ENCODE measurements at places on chromosomes 16 and 17.

- no peak for DNase-seq
Measured at GRCh38 chr16:83095941-83096692, 469.3 kb downstream of the CDH13 start.

DNA sequence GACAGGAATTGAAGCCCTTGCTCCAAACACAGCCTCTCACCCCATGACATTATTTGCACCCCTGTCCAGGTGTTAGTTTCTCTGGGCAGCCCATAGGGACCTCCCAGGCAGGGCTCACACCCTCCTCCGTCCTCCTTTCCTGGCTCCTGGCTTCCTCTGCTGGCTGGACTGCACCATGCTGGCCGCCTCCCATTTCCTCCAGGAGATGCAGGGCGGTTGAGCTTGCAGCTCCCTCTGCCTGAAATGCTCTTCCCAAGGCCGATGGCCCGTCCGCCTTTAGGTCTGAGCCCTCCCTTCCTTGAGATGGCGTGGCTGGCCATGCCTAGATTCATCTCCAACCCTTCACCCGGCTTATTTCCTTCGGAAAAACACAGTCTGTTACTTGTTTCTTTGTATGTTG lies 334.8 kb downstream of the SNX29 start:
- DNase-seq: no peak

- DNase-seq: no peak
Measured at GRCh38 chr16:70432723-70433457, 6.0 kb downstream of the ST3GAL2 start.

GRCh38 chr17:38619937-38620550 lies 14.3 kb upstream of the SRCIN1 start:
- no peak for DNase-seq

- no peak for DNase-seq
Measured at GRCh38 chr16:89507214-89507833, 879 bp upstream of the SPG7 start.

DNA sequence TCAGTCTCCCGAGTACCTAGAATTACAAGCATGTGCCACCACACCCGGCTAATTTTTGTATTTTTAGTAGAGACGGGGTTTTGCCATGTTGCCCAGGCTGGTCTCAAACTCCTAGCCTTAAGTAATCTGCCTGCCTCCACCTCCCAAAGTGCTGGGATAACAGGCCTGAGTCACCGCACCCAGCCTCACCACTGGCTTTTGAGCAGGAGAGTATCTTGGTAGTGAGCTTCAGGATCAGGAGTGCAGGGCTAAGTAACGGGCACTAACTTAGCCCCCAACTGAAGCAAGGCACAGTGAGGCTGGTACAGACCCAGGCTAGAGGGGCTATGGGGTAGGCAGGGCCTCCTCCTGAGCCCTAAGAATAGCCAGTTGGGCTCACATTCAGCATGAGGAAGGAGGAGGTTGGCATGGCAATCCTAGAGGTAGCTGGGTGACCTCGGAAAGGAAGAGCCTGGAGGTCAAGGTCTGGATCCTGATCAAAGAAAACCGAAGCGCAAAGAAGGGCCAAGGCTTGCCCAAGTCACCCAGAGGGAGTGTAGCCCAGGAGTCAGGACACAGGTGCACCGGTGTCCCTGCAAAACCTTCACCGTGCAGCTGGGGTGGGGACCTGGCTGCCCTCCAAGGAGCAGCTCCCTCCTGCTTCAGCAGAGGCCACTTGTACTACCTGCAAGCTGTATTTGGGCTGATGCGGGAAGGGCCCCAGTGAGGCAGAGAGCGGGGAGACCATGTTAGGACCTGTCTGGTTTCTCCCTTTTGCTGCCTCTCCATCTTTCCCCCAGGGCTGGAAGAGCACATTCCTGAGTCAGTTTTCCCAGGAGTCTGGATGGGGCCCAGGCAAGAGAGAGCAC lies 1.3 kb upstream of the ADGRG5 start:
- no peak for DNase-seq

GRCh38 chr16:84585886-84586285 lies 32.0 kb downstream of the COTL1 start:
- DNase-seq: no peak

DNA sequence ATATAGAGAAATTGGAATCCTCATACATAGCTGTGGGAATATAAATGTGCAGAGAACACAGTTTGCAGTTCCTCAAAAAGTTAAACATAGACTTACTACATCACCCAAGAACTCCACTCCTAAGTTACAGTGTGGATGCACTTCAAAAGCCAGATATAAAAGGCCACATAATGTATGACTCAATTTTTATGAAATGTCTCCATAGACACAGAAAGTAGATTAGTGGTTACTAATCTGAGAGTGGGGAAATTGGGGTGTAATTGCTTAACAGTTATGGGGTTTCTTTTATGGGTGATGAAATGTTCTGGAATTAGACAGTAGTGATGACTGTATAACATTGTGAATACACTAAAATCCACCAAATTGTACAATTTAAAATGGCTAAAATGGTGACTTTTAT lies 60.9 kb downstream of the CACNG1 start:
- DNase-seq: no peak

- DNase-seq: no peak
Measured at GRCh38 chr16:83336603-83337002, 471.2 kb upstream of the HSBP1 start.

DNA sequence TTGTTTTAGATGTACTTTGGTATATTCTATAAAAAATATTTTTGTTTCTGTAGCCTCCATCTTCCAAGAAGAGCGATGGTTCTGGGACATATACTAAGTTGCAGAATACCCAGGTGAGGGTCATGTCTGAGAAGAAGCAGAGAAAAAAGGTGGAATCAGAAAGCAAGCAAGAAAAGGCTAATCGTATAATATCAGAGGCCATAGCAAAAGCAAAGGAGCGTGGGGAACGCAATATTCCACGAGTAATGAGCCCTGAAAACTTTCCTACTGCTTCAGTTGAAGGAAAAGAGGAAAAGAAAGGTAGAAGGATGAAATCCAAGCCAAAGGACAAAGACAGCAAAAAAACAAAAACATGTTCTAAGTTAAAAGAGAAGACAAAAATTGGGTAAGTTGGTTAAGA lies 154.6 kb downstream of the CHD9 start:
- no peak for DNase-seq

DNA sequence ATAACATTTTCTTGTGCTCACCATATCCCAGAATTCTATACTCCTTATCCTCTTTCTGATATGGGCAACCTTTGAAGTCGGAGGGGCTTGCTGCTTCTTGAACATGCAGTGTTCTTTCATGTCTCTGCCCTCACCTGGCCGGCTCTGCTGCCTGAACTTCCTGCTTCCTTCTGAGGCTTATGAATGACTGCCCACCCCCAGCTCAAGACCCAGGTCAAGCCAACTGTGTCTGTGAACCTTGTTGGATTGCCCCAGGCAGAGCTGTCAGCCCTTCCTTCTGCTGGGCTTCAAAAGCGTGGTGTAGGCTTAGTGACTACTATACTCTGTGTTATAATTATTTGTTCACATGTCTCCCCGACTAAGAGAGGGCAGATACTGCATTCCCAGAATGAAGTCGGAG lies 506.5 kb downstream of the HS3ST4 start:
- DNase-seq: no peak

GRCh38 chr17:9817086-9817485 lies 4.8 kb downstream of the GSG1L2 start:
- DNase-seq: no peak

DNA sequence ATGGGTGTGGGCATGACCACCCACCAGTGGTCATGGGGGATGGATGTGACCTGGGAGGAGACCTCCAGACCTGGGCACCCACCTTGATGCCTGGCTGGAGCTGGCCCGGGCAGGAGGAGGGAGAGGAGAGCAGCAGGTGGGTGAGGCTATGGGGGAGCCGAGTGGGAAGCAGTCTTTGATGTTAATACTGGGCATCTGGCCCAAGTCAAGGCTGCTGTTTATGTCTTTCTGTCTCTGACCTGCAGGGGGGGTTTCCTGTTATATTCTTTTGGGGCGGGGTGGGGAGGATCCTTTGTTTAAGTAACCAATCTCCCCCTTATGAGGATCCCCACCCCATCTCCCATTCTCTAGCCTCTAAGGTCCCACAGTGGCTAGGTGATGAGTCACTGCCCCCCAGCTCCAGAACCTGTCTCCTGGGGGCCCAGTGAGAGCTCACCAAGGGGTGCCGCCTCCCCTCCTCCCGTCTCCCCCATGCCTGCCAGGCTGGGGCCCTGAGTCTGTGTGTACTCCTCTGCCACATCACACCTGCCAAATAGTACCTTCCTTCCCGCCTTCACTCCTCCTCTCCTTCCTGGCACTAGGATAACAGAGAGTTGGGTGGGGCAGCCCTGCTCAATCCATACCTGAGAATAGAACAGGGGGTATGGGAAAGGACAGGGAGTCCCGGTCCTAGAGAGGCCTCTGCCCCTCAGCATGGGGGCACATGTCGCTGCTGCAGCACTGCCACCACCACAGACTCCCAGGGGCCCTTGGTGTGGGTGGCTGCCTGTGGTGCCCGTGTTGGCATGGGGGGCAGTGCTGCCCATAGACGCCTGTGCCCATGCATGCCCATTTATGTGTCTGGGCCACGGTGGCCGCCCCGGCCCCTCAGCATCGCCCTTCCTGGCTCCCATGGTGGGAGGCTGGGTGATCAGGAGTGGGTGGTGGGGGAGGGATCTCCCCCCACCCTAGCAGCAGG lies 7.3 kb downstream of the THRA start:
- DNase-seq: no peak

DNA sequence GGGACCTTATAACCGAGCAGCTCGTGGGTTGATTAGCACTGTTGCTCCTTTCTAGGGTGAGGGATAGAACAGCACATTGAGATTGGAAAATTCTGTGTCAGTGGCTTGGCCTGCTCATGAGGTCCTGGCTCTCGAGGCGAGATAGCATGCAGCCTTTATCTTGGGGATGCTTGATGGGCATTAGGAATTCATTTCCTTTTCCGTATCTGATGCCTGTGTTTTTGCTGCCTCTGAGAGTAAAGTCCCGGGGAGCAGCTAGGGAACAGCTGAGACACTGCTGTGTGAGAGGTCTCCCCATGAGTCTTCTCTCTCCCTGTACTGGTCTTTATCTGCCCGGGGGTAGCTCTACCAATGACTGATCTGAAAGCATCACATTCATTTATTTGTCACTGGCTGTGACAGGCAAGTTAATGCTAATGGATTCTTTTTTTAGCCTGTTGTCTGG lies 14.5 kb downstream of the MSI2 start:
- no peak for DNase-seq

DNA sequence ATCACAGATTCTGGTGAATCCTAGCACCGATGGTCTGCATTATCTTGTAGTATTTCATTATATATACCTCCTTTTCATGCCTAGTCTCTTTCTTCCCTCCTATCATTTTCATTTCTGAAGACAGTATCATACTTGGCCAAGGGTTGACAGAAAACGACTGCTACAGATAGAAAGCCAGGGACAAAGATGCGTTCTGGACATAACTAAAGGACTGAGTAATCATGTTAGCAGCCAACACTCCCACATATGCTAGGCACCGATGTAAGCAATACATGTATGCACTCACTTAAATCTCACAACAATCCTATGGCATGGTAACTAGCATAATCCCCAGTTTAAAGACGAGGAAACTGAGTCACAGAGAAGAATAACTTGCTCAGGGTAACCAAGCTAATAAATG lies 22.9 kb downstream of the RDM1 start:
- DNase-seq: no peak

DNA sequence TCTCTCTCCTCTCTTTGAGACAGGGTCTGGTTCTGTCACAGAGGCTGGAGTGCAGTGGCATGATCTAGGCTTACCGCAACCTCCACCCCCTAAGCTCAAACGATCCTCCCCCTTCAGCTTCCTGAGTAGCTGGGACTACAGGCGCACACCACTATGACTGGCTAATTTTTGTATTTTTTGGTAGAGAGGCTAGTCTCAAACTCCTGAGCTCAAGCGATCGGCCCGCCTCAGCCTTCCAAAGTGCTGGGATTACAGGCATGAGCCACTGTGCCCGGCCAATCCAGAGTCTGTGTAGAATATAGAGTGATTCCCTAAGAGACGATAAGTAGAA lies 65.8 kb upstream of the RPH3AL start:
- DNase-seq: no peak

GRCh38 chr16:69910964-69911363 lies 40.2 kb upstream of the CLEC18A start:
- DNase-seq: no peak

DNA sequence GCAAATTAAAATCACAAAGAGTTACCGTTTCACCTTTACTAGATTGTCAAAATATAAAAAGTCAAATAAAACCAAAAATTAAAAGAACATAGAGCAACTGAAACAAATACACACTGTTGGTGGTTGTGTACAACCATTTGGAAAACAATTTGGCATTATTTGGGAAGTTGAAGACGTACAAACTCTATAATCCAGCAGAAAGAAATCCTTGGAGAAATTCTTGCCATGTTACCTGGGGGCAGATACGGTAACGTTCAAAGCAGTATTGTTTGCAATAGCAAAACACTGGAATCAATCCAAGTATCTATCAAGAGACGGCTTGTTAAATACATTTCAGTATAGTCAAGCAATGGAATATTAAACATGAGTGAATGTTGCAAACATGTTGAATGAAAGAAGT lies 56.7 kb downstream of the TBX4 start:
- no peak for DNase-seq

- no peak for DNase-seq
Measured at GRCh38 chr17:20122254-20122879, 113.2 kb downstream of the SPECC1 start.

DNA sequence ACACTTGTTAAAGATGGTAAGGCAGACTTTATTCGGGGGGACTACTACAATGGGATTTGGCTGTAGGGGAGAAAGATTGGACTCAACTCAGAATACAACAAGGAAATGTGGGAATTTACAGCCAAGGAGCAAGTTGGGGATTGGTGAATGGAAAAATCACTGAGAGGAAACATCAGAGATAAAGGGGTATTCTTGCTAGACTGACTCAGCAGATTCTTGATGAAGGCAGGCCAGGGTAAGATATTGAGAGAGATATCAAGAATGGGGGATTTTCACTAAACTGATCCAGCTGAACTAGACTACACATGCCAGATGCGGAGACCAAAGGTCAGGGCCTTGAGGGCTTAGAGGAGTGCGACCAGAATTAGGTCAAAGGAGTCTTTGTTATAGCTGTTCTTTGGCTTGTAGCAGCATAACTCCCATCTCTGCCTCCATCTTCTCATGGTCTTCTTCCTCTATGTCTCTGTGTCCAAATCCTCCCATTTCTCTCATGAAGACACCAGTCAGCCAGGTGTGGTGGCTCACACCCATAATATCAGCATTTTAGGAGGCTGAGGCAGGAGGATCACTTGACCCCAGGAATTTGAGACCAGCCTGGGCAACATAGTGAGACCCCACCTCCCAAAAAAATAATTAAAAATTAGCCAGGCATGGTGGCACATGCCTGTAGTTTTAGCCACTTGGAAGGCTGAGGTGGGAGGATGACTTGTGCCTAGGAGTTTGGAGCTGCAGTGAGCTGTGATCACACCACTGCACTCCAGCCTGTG lies 17.3 kb downstream of the CHD9NB start:
- DNase-seq: no peak

DNA sequence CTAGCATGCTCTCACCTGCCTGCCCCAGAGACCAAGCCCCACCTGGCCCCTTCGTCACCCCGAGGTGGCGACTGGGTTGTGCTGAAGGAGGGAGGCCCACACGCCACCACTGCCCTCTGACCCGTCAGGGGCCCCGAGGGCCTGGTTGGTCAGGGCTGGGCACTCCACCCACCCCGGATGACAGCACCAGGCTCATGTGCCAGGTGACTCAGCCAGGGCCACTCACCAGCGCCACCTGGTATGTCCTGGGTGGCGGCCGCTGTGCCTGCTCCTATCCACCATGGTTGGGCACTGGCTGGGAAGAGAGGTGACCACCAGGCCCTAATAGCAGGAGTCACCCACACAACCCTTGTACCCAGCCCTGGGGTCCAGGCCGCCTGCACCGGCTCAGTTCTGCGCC lies 68.9 kb downstream of the JPH3 start:
- no peak for DNase-seq

GRCh38 chr16:66399031-66399430 lies 28.1 kb upstream of the BEAN1 start:
- no peak for DNase-seq

Measured in stimulated activated CD4-positive, alpha-beta T cell treated with anti-CD3 and anti-CD28 coated beads, TNF-alpha, amount 100 ng/mL, for 1 hour (primary cell).